ENCODE measurements at places on chromosomes 16 and 17.

DNA sequence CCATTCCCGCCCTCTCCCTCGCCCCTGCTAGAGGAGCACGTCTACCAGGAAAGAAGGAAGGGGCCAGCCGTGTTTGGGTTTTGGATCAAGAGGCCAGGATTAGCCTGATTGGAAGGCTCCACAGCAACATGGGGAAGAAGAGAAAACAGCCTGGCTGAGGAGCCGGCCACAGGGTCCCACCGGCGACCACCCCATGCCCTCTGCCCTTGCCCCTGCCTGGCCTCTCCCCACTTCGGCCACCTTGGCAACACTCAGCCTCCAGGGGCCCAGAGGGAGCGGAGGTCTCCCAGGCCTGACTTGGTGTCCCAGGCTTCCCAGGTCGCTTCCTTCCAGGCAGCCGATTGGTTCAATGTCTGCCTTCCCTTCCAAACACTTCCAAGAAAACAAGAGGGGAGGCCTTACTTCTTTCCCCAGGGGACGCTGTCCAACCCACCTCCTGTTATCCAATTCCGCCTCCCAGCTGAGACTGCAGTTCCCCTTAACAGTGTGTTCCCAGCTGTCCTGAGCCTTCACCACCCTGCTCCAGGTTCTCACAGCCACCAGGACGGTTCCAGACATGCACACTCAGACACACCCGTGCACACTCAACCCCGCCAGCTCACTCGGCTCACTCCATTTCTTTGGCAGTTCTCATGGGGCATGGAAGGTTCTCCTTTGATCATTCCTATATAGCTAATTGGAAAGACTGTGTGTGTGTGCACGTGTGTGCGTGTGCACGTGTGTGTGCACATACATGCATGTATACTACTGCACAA lies 65.4 kb downstream of the RBFOX3 start:
- DNase-seq, result no peak

DNA sequence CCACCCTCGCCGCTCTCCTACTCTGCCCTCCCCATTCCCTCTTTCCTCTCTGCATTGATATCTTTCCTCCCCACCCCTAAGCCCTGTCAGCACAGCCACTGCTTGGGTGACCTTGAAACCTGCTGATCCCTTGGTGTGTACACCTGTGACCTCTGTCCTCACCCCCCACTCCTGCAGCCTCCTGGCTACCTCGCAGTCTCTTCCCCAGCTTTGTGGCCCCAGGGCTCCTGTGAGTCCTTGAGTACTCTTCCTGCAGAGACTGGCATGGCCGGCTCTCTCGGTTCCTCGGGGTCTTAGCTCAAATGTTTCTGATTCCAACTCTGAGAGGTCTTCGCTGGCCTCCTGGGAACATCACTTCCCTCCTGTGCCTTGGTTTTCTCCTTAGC lies 31.7 kb downstream of the ADCY7 start:
- DNase-seq, result no peak

DNA sequence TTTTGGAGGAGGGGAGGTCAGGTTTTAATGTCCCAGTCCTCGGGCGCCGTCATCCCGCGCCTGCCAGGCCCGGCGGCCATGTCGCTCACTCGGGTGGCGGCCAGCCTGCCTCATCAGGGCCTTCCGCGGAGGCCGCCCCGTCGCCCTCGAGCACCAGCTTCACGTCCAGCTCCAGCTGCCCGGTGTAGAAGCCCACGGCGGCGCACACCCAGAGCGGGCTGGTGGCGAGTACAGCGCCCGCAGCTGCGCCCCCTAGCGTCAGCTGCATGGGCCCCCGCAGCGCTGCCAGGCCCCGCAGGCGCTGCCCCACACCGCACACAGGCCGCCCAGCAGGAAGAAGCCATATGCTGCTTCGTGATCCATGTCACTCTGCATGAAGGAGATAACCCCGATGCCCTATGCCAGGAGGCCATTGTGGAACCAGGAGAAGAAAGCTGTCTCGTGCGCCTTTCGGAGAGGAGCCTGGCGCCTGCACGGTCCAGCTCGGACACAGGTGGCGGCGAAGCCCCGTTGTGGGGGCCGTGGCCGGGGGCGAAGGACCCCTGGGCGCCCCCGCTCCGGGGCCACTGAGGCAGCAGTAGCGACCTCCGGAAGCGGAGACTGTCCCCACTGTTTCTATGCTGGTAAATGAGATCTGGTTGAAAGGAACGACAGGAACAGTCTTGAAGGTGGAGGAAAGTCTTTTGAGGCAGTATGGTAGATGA lies 9.6 kb downstream of the AP2B1 start:
- no peak for DNase-seq

- no peak for DNase-seq
These were observed 72.8 kb upstream of the MED9 start for GRCh38 chr17:17403899-17404576.

DNA sequence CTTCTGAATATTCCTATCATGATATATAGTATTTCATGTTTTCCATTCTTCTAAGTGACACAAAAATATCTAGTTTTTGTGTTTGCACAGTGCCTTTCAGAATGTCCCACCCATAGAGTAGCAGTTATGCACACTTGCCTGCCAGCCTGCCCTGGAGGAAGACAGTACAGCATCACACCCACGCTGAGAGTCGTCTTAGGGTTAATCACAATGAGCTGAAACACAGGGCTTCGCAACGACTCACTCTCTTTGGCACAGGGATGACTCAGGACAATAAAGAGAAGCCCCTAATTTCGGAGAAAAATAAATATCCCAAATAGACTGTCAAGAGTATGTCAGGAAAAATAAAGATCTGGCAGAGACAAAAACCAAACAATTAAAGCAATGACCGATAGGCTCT lies 11.6 kb upstream of the NDUFAB1 start:
- no peak for DNase-seq

DNA sequence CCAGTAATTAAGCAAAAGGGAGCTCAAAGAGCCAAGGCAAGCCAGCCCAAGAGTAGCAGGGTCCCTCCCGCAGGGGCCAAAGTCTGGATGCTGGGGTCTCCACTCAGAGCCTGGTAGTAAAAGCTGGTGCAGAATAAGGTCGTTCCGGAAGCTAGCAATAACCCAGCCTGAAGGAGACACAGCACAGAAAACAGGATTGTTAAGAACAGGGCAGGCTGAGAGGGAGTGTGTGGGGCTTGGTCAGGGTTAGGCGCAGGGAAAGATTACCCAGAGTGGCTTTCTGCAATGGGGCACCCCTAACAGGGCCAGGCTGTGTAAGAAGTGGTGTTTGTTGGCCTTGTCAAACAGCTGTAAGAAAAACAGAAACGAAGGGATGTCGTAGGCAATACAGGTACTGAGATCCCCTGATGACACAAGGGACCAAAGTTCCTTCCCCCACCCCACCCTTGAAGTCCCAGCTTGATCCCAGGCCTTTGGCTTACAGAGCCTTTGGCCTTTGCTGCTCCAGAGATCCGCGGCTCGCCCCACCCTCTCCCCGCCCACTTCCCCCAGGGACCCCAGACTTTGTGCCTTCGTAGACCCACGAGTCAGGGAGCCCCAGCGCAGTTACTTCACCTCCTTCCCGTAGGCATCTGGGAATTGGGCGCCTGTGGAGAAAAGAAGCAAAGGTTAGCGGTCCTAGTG lies 712 bp downstream of the TMEM256 start:
- no peak for DNase-seq

DNA sequence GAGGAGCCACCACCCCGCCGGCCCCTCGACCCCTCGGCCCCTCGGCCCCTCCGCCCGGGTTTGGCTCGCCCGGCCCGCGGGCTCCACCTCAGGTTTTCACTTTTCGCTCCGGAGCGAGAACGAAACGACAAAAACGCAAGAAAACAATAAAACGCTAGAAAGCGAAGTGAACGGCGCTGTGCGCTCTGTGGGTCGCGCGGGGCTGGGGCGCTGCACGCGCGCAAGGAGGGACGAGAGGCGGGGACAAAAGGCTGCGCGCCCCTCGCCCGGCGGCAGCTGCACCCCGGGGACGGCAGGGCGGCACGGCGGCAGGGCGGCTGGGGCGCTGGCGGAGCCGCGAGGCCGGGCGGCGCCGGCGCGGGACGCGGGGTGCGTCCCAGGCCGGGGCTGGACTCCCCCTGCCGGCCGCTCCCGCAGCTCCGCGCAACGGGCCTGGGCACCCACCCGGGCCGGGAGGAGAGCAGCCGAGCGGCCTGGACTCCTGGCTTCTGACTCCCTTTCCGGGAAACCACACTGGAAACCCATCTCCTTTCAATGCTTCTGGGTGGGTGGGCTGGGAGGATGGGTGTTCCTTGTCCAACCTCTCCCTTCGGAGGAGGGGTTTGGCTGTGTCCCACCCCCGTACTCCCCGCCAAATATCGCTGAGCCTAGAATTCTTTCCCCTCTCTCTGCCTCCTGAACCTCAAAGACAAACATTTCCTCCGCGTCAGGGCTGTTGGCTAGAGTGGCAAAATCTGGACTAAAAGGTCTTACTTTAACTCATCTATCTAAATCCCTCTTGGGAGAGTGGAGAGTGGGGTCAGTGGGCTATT lies 9.9 kb downstream of the TBX2 start:
- DNase-seq, result no peak

- no peak for DNase-seq
These were observed 5.7 kb downstream of the BECN1 start for GRCh38 chr17:42818379-42818778.

DNA sequence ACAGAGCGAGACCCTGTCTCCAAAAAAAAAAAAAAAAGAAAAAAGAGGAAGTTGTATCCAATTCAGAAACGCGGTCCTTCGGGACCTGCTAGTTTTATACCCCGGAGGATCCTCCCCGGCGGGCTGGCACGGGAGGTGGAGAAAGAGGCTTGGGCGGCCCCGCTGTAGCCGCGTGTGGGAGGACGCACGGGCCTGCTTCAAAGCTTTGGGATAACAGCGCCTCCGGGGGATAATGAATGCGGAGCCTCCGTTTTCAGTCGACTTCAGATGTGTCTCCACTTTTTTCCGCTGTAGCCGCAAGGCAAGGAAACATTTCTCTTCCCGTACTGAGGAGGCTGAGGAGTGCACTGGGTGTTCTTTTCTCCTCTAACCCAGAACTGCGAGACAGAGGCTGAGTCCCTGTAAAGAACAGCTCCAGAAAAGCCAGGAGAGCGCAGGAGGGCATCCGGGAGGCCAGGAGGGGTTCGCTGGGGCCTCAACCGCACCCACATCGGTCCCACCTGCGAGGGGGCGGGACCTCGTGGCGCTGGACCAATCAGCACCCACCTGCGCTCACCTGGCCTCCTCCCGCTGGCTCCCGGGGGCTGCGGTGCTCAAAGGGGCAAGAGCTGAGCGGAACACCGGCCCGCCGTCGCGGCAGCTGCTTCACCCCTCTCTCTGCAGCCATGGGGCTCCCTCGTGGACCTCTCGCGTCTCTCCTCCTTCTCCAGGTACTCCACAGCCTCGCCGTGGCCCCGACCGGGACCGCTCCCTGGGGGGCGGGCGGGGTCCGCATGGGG lies at the start of gene CDH3:
Gene CDH3 (plus strand): TSS at position 596 of the 779 bp plus-strand sequence. CDS start 70 bp downstream, at position 666.
- no peak for DNase-seq

- no peak for DNase-seq
These were observed 137.3 kb upstream of the CCL2 start for GRCh38 chr17:34117811-34118210.
